ENCODE measurements at places on chromosomes 11 and 22.

- no peak for DNase-seq
These were observed 44.8 kb downstream of the TENM4 start for GRCh38 chr11:79396001-79396400.

DNA sequence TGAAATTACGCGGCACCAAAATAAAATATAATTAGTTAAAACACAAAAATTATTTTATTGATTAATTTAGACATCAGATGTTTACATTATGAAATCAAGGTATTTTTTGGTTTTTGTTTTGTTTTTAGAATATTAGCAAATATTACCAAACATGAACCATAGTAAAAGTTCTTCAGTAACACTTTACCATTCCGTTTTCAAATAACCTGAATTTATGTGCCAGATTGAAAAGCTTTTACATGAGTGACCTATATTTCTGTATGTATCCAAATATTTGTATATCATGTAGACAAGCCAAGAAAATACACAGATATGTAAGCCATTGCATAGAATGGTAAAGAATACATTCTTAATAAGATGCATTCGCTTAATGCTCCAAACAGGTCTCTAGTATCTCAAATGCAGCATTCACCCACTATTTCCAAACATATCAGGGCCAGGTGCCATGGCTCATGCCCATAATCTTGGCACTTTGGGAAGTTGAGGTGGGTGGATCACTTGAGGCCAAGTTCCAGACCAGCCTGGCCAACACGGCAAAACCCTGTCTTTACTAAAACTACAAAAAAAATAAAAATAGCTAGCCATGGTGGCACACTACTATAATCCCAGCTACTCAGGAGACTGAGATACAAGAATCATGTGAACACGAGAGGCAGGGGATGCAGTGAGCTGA is 102.4 kb upstream of the SERPIND1 start:
- DNase-seq, result no peak

DNA sequence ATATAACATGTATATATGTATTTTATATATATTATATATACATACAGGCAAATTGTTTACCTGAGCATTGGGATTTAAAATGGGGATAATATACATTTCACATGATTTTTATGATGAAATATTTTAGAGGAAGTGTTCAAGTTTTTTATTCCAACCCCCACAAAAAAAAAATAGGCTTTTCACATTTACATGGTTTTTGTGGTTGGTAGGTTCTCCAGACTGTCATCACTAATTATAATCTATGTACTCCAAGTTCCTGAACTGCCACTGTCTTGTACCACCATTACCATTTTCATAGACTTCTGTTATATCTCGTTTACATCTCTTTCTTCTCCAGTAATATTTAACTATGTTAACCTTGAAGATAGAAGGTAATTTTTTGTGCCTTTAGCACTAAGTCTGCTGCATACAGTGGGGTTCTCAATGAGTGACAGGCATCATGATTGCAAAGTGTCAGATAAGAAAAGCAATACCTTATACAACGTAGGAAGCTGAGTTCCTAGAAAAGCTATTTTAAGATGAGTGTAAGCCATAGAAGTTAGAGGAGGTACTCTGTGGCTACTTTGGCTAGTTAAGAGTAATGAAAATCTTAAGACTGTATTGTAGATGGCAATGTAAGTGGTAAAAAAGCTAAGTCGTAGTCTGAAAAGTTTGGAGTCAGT is 5.2 kb downstream of the TMEM126A start:
- no peak for DNase-seq

- no peak for DNase-seq
These were observed 1491.9 kb downstream of the TBC1D22A start for GRCh38 chr22:48254311-48254873.

DNA sequence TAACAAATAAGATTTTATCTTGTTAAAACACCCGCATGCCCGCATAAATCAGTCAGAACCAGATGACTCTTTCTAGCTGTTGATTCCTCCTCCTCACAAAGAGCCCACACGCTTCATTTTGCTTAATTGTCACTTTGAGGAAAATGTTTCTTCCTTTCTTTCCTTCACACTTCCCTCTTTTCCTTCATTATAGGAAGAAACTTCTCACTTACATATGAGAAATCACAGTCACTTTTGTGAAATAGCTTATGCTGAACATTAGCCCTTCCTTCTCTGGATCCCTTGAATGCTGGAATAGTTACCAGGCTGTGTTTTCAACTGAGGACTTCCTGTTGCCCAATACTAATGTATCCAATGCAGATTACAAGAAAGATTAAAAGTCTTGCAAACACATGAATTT is 5.8 kb downstream of the MS4A6E start:
- DNase-seq, result no peak

GRCh38 chr11:12235553-12235946 is 125.2 kb downstream of the MICAL2 start:
- no peak for DNase-seq

DNA sequence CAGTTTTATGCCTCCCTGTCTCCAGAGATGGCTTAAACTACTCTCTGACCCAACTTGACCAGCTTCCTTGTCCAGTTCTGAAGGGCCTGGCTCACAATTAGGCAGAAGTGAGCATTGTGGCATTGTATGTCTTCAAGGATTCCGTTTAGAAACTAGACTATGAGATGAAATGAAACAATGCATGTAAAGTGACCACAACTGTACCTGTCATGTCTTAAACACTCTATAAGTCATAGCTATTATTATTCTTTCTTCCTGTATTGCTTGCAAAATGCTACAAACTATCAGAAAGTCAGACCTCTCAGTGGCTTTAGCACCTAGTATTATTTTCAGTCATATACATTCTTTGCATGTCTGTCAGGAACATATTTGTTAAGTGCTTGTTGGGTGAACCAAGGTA is 127.9 kb upstream of the MTMR2 start:
- DNase-seq, result no peak
